ENCODE measurements at places on chromosomes 6 and 20.

DNA sequence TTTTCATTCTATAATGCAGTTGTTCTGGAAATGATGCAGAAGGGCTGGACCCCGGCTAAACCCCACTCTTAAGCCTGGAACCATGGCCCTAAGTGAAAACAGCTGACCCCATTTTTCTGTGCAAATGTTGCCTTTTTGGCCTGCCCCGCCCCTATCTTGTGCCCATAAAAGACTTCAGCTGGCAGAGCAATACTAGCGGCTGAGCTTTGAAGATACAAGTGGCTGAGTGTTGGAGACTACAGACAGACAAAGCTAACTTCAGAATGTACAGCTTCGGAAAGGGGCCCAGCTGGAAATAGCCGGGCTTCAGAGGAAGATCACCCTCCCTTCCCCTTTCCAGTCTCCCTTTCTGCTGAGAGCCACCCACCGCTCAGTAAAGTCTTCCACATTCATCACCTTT is 258.6 kb upstream of the SPTLC3 start:
- no peak for DNase-seq

DNA sequence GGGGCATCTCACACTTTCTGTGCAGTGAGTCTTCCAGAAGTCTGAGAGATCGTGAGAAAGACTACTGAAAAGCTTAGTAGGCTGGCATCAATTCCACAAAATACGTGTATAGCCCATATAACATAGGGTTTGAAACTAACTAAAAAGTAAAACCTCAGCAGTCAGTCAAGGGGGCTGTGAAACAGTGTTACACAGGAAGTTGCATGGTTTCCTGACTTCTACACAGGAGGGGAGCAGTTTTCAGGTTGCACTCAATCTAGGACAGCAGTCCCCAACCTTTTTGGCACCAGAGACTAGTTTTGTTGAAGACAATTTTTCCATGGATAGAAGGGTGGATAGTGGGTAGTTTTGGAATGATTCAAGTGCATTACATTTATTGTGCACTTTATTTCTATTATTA is 4.7 kb upstream of the LY86 start:
- no peak for DNase-seq

- no peak for DNase-seq
Observed at GRCh38 chr6:33624856-33625255, 3.7 kb downstream of the ITPR3 start.

- DNase-seq, result no peak
Observed at GRCh38 chr6:56348578-56348977, 101.2 kb upstream of the COL21A1 start.

- no peak for DNase-seq
Observed at GRCh38 chr6:56497240-56497639, 145.4 kb downstream of the DST start.

GRCh38 chr6:22322103-22323030 is 25.5 kb upstream of the PRL start:
- no peak for DNase-seq

GRCh38 chr6:162711376-162711775 is 16.2 kb downstream of the PRKN start:
- DNase-seq, result no peak

- DNase-seq, result no peak
Observed at GRCh38 chr20:4951299-4951698, 50.0 kb downstream of the SLC23A2 start.

Data from NCI-H1436 treated with DMSO at 0.1 percent for 48 hours (cell line).